ENCODE measurements at places on chromosomes 3 and 15.

GRCh38 chr3:173038484-173038871 lies 102.6 kb downstream of the SPATA16 start:
- DNase-seq, result no peak
- H3K27me3 ChIP-seq, result no peaks in the 10 kb centered on the region
- H3K27ac ChIP-seq, result no peak overlapping the region
- no peaks in the 10 kb centered on the region for H3K4me1 ChIP-seq
- no peak overlapping the region for H3K4me3 ChIP-seq
- no peaks in the 10 kb centered on the region for H3K36me3 ChIP-seq

DNA sequence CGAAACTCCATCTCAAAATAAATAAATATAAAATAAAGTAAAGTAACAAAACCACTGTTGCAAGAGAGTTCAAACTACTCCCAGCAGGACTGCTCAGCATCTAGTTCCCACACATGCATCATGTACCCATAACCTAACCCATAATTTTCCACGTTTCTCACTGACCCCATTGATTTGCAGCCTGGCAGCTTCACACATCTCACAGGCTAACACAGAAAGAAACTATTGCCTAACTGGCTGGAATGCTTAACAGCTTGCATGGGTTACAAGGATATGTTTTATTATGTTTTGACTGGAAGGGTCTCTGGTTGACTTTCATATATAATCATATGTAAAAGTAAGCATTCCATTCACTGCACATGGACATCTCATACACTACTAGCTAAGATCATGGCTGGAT lies 55.6 kb upstream of the TBC1D23 start:
- peaks cover 7% of the 10 kb centered on the region for H3K4me1 ChIP-seq
- no peak for DNase-seq
- H3K27ac ChIP-seq, result no peak overlapping the region
- H3K4me3 ChIP-seq, result no peak overlapping the region
- no peaks in the 10 kb centered on the region for H3K36me3 ChIP-seq
- H3K27me3 ChIP-seq, result no peaks in the 10 kb centered on the region

- DNase-seq, result no peak
- H3K27ac ChIP-seq, result no peak overlapping the region
- H3K4me3 ChIP-seq, result no peak overlapping the region
- H3K4me1 ChIP-seq, result no peaks in the 10 kb centered on the region
- H3K27me3 ChIP-seq, result no peaks in the 10 kb centered on the region
Observed at GRCh38 chr3:108525256-108525655, 14.9 kb upstream of the MYH15 start.

DNA sequence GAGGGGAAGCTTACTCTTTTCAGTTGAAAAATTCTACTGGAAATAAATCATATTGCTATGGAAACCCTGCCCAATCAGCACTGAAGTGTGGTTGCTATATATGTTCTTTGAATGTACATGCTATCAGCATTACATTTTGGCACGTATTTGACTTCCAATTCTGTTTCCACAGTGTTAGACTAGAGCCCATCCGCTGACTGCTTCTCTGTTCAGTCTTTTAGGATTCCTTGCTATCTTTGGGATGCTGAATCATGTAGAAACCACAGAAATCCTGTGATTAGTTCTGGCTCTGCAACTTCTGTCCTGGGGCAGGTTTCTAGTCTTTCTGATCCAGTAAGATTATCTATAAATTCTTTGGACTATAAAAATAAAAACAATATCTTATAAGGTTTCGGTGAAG lies 128.2 kb upstream of the SLC7A14 start:
- no peaks in the 10 kb centered on the region for H3K27me3 ChIP-seq
- H3K4me3 ChIP-seq, result no peak overlapping the region
- no peaks in the 10 kb centered on the region for H3K36me3 ChIP-seq
- DNase-seq, result no peak
- no peak overlapping the region for H3K27ac ChIP-seq

DNA sequence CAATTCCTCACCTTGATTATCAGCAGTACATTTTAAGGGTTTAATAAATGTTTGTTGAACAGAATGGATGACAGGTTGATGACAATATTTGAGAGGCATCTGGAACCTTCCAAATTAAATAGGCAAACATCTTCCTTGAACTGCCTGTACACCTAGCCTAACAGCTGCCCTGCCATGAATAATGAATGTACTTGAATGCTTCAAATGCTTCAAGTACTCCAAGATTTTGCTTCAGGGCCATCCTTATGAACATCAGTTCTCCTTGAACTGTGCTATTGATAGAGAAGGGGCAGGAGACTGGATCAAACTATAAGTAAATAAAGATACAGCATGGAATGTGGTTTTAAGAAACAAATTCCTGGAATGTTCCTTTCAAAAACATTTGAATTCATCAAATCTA lies 136.8 kb downstream of the CHST2 start:
- no peak overlapping the region for H3K4me3 ChIP-seq
- DNase-seq, result no peak
- no peaks in the 10 kb centered on the region for H3K27me3 ChIP-seq
- H3K36me3 ChIP-seq, result no peaks in the 10 kb centered on the region

- no peak overlapping the region for H3K27ac ChIP-seq
- no peaks in the 10 kb centered on the region for H3K27me3 ChIP-seq
- H3K4me1 ChIP-seq, result peaks cover 23% of the 10 kb centered on the region
- no peaks in the 10 kb centered on the region for H3K36me3 ChIP-seq
- no peak for DNase-seq
- H3K4me3 ChIP-seq, result no peak overlapping the region
Observed at GRCh38 chr3:107657971-107658370, 135.2 kb downstream of the BBX start.

GRCh38 chr15:92524874-92525565 lies 130.6 kb downstream of the FAM174B start:
- H3K27ac ChIP-seq, result no peak overlapping the region
- DNase-seq, result no peak
- no peak overlapping the region for H3K4me3 ChIP-seq
- H3K4me1 ChIP-seq, result peaks cover 6% of the 10 kb centered on the region
- H3K27me3 ChIP-seq, result no peaks in the 10 kb centered on the region

DNA sequence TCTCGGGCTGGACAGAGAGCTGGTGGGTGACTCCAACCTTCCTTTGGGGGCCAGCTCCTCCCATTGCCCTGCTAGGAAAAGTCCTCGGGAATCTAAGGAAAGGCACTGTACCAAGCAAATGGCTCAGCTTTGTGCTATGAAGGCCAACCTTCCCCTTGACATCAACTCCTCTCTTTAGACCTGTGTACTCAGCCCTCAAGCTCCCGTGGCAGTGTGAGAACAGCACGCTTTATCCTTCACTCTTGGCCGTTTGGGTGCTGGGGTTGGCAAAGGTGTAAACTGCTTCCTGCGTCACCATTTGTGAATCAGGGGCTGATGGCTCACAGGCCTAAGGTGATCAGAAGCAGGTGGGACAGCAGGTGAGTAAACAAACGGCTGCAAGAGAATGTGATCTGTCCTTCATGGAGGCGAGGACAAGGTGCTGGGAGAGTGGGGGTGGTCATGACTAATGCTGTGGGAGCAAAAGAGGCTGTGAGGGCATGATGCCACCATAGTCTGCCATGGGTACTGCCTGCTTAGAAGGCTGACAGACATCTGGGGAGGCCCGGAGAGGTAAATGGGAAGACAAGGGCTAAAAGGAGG lies 165.2 kb upstream of the TPM1 start:
- DNase-seq, result no peak
- H3K36me3 ChIP-seq, result no peaks in the 10 kb centered on the region
- H3K27me3 ChIP-seq, result no peaks in the 10 kb centered on the region
- no peaks in the 10 kb centered on the region for H3K4me1 ChIP-seq
- H3K4me3 ChIP-seq, result no peak overlapping the region
- no peak overlapping the region for H3K27ac ChIP-seq

DNA sequence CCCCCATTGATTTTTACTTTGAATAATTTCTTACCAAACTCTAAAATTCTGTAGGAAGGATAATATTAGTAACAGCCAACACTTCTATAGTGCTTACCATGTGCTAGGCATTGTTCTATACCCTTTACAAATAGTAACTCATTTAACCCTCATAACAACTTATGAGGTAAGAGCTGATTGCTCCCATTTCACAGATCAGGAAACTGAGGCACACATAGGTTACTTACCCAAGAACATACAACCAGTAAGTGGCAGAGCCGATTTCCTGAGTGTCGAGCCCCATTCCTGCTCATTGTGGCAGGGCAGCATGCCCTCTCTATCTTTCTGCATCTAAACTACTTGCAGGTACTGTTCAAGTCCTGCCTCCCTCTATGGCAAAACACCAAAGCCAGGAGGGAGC lies 9.0 kb downstream of the CCDC32 start:
- H3K36me3 ChIP-seq, result peaks cover 36% of the 10 kb centered on the region
- H3K27ac ChIP-seq, result no peak overlapping the region
- no peaks in the 10 kb centered on the region for H3K4me1 ChIP-seq
- DNase-seq, result no peak

- no peak overlapping the region for H3K27ac ChIP-seq
- no peaks in the 10 kb centered on the region for H3K36me3 ChIP-seq
- H3K4me1 ChIP-seq, result no peaks in the 10 kb centered on the region
- no peaks in the 10 kb centered on the region for H3K27me3 ChIP-seq
- DNase-seq, result no peak
Observed at GRCh38 chr3:118942671-118943070, 92.0 kb downstream of the IGSF11 start.

- no peak for DNase-seq
- H3K4me1 ChIP-seq, result no peaks in the 10 kb centered on the region
- no peaks in the 10 kb centered on the region for H3K27me3 ChIP-seq
- H3K27ac ChIP-seq, result no peak overlapping the region
Observed at GRCh38 chr15:63699101-63699785, 102.1 kb downstream of the FBXL22 start.

- H3K4me3 ChIP-seq, result no peak overlapping the region
- no peaks in the 10 kb centered on the region for H3K4me1 ChIP-seq
- H3K36me3 ChIP-seq, result no peaks in the 10 kb centered on the region
- H3K27me3 ChIP-seq, result no peaks in the 10 kb centered on the region
- no peak for DNase-seq
Observed at GRCh38 chr3:162525066-162525742, 1028.6 kb downstream of the OTOL1 start.

Data from upper lobe of left lung (tissue), 6 donors.